MM.1S (cell line): ENCODE measurements at places on chromosomes 5 and 9.

DNA sequence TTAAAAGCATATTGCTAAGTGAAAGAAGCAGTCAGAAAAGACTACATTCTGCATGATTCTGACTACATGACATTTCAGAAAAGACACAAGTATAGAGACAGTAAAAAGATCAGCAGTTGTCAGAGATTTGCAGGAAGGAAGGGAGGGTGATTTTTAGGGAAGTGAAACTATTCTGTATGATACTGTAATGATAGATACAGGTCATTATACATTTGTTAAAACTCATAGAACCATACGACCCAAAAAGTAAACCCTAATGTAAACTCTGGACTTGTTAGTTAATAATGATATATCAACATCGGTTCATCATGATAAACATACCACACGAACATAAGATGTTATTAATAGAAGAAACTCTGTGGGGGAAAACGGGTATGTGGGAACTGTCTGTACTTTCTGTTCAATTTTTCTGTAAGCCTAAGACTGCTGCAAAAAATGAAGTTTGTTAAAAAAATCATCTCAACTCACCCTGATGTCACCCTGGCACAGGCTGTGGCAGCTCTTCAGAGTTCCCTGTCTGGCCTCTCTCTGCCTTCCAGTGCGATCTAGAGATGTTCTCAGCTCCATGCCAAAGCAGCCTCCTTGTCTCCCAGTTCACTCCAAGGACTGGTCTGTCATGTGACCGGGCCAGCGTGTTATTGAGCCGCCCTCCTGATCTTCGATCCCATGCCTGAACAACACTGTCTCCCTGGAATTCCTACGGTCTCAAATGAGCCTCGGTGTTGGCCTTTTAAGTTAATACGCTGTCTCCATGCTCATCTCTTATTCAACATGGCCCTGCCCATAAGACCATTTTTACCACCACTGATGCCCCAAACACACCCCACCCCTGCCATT is 35.4 kb downstream of the PRLR start:
- DNase-seq: peak; percentile 12

GRCh38 chr9:82961504-82962125 is 101.3 kb downstream of the RASEF start:
- DNase-seq: peak; percentile 77

DNA sequence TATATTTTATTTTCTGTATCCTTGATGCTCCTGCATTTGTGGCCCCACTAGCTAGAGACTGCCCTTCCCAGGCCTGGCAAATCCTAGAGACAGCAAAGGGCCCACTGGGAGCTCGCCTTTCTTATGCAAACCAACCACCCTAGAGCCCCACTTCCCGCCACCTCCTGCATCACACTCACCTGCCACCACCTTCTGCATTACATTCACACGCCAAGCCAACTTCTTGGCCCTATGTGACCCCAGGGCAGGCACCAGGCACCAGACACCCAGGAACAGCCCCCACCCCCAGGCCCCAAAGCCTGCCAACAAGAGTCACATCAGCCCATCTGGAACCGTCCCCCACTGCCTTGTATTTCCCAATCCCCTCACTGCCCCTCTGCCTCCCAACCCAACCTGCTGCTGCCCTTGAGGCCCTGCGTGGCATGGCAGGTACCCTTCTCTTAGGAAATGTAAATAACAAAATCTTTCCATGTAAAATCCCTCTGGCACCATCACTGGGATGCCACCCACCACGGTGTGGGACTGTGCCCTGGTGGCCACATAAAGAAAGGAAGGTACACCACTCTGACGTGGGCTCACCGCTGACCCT is 22.0 kb downstream of the ROR2 start:
- DNase-seq: no peak

DNA sequence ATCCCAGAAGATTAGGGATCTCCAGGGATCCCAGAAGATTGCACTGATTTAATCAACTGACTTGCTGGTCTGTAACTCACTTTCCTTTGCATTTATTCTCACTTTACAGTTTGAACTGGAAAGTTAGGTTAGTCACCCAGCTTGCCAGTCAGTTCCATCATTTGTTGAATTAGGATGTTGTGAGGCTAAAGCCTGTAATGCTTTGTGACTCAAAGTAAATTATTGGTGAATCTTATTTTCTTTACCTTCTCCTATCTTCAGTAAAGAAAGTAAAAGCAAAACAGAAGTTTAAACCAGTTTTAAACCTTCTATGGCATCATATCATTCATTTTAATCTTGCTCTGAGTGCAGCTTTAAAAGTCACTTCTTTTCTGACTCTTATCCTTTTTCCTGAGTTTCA is 85.8 kb downstream of the SLC44A1 start:
- DNase-seq: no peak

DNA sequence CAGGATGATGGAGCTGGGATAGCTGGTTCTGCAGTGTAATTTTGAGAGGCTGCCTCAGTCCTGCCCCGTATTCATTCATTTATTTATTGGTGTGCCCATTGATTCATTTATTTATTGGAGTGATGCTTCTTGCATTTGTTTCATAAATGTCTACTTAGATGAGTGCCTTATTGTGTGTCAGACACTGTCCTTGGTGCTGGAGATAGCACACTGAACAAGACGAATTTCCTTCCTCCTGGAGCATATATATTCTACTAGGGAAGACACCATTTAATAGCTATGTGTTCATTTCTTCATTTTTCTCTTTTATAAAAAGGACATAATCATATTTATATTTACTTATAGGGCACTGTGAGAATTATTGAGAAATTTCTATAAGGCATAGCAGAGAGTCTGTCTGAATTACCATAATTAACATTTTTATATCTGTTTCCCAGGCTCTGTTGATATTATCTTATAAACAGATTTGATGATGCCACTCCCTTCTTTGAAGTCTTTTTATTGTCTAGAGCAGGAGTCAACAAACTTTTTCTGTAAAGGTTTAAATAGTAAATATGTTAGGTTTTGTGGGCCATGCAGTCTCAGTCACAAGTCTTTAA is 433.9 kb upstream of the ZNF608 start:
- no peak for DNase-seq

DNA sequence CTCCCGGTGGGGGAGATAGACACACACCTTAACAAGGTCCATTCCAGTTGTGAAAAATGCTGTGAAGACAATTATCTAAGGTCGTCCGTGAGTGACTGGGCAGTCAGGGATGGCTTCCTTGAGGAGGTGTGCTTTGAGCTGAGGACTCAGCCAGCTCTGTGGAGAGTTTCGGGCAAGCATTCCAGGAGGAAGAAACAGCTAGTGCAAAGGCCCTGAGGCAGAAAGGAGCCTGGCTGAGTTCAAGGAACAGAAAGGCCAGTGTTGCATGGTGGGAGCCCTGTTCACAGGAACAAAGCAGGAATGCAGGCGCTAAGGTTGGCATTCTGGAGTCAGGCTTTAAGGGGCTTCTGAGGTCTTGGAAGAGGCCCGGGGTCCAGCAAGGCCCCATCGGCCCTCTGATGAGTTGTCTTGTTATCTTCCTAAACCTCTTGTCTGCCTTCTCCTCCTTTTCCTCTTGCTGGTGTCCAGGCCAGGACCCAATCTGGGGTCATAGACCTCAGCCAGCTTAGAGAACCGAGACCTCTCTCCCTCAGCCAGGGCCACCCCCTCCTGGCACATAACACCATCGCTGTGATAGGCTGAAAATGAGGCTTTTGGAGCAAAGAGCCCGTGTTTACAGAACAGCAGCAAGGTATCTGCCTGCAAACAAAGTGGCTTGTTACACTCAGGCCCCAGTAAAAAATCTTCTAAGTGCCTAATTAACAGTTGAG is 270.2 kb upstream of the MVB12B start:
- DNase-seq: no peak

DNA sequence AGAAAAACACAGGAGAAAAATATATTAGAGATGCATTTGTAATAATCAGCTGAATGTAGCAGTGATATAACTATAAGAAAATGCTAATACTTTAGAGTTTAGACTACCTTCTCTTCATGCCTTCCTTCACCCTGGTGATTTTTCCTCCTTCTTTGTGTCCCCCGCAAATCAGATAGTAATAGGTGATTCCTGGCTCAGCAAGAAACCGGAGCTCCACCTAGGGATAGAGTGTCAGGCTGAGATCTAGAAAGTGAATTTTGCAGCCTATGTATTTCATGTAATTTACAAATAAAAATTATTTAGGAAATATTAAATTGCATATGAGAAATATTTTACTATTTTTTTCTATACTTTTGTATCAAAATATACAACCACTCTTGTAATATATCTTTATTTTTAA is 109.8 kb upstream of the ST8SIA4 start:
- no peak for DNase-seq

DNA sequence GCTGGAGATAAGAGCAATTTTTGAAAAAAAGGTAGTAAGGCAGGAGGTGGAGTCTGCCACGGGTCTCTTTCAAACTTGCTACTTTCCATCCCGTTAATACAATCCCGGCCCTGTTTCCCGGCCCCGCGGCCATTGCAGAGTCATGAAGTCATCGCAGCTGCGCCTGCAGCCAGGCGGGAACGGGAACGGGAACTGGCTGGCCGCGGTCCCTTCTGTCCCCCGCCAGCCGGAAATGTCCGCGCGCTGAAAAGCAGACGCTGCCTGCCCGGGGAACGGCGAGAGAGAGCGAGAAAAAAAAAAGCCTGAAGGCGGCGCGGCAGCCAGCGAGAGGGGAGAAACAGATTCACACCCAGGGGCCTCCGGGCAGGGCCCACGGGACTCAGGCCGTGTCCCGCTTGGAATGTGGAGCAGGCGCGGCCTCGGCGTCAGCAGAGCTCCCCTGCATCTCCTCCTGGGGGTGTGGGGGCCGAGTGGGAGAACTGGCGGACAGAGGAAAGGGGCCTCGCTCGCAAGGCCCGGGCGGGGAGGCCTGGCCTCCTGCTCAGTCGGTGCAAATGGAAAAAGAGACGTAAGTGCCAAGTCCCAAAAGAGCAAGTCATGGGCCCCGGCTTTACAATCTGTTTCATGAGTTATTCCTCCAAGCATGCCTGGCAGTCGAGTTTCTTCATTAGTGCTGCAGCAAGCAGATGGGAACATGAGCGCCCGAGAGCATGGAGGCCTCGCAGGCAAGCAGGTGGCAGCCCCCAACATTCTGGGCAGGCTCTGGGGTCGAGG is 201.2 kb upstream of the GAS1 start:
- DNase-seq: no peak

GRCh38 chr5:4862500-4862899 is 277.6 kb upstream of the ADAMTS16 start:
- DNase-seq: peak; percentile 40

DNA sequence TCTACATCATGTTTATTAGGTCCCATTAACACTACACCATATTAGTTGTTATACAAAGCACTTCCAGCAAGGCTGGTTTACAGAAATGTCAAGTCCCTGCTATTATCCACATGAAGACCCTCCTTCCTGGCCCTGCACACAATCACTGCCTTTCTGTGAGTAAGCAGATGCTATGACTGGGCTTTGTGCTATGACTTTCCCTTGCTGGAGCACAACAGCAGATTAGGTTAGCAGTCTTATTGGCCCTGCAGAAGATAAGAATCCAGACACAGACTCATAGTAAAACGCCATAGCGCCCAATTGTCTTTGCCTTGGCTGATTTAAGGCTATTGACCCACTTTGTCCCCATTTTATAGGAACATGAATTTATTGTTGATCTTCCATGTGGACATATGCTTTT is 228.9 kb upstream of the ACTBL2 start:
- DNase-seq: no peak

GRCh38 chr5:119820016-119820415 is 190.7 kb downstream of the FAM170A start:
- DNase-seq: no peak

DNA sequence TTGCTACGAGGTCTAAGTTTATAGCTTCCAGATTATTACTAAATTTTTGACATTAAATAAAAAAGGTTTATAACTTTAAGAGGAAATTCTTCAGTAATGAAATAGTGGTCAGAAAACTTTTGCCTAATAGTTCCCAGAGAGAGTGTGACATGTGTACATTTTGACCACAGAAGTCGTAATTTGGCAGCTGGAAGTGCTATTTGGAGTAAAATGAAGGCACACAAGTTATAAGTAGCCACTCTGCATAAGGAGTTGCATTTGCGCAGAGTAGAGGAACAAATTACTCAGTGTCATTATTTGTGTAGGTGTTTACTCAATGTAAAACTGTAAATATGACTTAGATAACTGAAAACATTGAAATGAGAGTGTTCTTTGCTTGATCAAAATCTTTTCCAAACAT is 408.4 kb downstream of the CCDC171 start:
- DNase-seq: no peak

GRCh38 chr5:135248801-135249231 is 150.2 kb downstream of the MACROH2A1 start:
- no peak for DNase-seq

- no peak for DNase-seq
Observed at GRCh38 chr5:58239045-58239444, 220.8 kb downstream of the PLK2 start.

- peak; percentile 94 for DNase-seq
Observed at GRCh38 chr5:151080613-151081430, at the start of gene TNIP1. Gene TNIP1 (minus strand): TSS chr5:151081034. CDS start chr5:151065095, 15,939 bp downstream.

DNA sequence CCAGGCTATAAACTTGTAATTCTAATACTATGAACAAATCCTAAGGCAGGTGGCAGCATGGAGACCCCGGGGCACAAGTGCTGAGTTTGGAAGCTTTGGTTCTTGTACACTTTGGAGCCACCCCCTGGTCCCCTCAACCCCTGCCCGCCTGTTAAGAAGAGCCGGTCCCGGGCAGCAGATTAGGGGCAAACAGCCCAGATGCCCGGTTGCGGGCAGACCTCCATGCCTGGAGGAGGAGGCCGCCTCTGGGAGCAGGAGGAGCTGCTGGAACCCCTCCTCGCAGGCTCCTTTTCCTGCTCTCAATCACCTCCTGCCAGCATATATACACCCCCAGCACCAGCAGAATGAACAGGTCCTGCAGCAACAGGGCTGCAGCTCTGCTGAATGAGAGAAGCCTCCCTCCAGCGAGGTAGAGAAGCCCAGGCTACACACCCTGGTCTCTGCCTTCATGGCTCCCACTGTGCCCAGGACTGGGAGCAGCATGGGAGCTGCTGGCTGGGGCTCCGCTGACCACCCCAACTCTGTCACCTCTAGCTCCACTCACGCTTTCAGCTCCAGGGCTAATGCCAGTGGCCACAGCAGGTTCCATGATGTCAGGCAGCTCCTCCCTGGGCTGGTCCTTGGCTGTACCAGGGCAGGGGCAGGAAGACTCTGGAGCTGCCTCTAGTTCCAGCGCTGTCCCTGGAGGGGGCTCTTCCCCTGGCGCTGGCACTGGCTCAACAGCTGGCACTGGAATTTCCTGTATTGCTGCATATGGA is 1713.5 kb upstream of the ACO1 start:
- no peak for DNase-seq

GRCh38 chr5:160221082-160221481 is 8.2 kb upstream of the FABP6 start:
- DNase-seq: no peak

- no peak for DNase-seq
Observed at GRCh38 chr9:6757132-6757455, 679 bp upstream of the KDM4C start.

DNA sequence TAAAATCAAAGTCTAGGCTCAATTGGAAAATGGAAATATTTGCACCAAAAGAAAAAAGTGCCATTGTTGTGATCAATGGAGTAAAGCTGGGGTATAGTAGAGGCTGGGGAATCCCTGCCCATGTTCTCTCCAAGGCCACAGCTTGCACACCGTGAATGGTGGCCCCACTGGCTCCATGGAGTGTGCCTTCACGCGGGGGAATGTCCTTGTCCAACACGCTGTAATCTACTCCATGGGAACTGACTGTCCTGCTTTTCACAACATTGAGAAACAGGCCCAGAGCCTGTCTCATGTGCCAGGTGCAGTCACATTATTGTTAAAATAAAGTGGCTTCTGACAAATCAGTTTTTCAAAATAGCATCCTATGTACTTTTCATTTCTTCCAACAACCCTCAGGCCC is 33.1 kb upstream of the ITGA2 start:
- no peak for DNase-seq

GRCh38 chr9:115850548-115851304 is 302.9 kb upstream of the PAPPA start:
- no peak for DNase-seq
